CD4-positive, alpha-beta T cell treated with Interleukin-17A for 1 hour (primary cell): ENCODE measurements at places on chromosomes 2 and 18.

GRCh38 chr2:128017561-128017960, 10.3 kb downstream of the SAP130 start:
- DNase-seq: no peak

DNA sequence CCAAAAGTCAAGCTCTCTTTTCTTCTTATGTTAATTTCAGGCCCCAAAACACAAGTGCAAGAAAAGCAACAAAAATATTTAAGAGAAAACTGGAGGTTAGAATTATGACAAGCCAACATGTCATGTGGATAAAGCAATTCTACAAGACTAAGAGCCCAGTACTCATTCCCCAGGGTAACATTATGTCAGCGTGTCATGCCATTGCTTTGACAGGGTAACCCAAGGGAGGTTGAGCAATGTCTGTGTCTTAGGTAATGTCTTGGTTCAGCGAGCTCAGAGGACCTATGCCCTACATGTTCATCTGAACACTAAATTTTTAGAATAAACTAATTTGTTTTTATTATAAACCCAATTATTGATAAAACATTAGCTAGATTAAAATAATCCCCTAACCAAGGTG, 173.2 kb upstream of the ZNF804A start:
- no peak for DNase-seq

GRCh38 chr18:46393961-46394360, 263.1 kb downstream of the LOXHD1 start:
- DNase-seq: no peak

GRCh38 chr2:173146590-173146989, 70.9 kb downstream of the MAP3K20 start:
- DNase-seq: no peak
